Amniotic stem cell (primary cell): ENCODE measurements at places on chromosomes 11 and 22.

- DNase-seq: no peak
Measured at GRCh38 chr11:83073258-83073657, 1.6 kb upstream of the RAB30 start.

DNA sequence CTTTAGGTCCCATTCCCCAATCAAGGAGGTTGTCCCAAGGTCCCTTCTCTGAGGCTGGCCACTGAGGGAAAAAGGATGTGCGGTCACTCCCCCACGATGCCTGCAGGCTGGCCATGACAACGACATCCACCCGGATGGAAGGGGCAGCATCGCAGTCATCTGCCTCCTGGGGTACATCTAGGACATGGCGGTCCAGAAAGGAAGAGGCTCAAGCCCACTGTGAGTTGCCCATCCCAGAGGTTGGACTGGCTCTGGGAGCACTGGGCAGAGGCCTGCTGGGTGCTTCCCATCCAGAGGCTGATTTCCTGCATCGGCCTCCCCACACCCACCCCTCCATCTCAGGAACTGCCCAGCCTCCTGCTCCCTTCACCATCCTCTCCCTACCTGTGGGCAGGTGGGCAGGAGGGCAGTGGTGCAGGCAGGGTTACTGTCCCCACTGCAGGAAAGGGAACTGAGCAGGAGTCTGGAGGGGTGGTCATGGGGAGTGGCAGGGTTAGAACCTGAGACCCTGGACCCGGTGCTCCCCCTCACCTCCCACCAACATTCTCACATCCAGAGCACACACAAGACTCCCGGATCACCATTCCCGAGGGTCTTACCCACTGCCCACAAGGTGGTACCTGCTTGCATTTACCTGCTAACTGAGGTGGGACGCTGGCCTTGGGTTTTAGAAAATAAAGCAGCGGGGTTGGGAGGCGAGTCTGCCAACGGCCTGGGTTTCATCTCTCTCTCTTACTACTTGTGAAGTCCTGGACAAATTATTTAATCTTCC is 4.4 kb downstream of the RCE1 start:
- DNase-seq: no peak

DNA sequence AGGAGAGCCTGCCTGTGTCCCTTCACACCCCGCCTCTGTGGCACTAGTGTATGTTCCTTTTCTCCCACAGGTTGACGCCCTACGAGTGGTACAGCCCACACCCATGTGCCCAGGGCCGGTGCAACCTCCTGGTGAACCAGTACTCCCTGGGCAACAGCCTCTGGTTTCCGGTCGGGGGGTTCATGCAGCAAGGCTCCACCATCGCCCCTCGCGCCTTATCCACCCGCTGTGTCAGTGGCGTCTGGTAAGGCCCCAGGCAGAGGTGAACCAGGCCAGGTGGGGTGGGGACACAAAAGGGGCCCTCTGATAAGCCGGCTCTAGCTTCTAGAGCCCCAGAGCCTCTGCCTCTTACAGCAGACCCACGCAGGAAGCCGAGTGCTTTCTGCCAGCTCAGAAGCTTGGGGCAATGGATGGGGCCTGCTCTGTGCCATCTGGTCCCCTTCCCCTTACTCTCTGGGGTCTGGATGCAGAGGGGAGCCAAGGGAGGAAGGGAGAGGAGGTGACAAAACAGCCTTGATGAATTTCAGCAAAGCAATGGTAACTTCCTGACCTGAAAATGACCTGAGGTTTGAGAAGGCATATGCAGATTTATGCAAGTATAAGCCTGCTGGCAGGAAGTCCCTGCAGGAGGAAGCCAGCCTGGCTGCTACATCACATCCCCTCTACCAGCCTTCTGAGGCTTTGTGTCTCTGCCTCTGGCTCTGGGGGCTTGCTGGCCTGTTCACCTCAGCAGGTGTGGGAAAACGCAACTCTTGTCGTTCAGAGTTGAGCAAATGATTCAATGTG is 67.0 kb upstream of the TBCEL start:
- DNase-seq: no peak

DNA sequence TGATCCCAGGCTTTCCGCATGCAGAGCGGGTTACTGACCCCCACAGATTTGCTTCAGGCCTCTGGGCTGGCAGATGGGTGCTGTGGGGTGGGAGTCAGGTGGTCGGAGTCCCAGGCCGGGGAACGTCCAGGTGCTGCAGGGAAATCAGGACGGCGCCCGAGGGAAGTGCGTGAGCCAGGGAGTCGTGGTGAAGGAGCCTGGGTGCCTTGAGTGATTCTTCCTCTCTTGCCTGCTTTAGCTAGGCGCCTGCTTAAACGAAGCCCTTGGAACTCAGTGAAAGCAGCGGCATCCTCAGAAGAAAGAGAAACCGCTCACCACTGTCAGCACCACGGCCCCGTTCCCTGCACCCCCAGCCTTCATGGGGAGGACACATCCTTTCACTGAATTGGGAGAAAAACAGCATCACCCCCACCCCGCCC is 455.6 kb downstream of the BRD1 start:
- no peak for DNase-seq

DNA sequence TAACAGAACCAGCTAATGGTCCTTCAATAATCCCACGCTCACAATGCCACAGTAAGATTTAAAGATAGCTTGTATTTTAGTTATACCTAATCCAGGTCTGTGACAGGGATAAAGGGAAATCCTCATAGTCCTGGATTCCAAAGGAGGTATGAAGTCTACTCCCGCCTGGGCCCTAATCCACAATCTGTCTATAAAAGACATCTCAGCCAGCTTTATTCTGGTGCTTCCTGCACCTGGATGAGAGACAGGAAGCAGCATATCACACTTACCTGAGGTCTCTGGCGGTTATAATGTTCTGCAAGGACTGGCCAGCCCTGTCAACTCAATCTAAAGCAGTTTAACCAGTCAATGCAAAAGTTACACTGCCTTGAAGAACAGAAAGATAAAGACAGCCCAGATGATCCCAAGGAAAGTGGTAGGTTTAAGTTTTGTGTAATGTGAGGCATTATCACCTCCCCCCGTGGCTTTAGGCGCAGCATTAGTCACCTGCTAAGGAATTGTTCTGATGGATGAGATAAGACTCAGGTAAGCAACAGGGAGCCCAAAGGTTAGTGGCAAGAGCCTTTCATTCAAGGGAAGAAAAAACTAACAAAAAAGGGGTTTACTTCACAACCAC is 57.6 kb downstream of the PLEKHA7 start:
- DNase-seq: no peak

DNA sequence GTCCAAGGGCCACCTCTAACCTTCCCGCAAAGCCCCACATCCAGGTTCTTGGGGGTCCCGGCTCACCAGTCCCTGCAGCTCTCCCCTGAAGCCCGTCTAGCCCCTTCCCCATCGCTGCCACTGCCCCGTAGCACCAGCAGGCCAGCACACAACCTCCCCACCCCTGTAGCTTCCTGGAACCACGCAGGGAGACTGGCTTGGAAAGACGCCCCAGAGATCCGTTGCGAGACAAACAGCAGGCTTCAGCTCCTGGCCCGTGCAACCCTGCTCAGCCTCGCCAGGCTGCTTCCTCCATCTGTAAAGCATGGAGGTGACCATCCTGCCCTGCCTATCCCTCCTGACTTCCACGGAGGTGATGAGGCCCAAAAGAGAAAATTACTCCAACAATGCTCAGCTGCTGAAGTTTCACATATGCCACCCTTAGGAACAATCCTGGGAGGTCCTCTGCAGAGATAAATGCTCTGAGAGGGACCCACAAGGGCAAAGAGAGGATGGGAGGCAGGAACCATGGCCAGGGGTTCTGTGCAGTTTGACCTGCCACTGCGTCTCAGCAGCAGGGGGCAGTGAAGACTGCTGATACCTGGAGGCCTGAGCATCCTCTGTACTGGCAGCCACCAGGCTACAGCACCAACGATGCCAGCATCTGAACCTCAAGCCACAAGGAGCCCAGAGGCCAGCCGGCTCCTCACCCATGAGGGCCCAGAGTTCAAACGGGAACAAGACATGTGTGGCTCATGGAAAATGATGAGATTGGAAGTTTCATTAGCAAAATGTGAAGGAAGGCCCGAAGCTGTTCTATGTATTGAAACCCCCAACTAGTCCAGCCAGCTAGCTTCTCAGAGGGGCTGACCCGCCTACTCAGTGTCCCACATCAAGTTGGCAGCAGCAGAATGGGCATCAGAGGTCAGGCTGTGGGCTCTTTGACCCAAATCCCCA is 16.1 kb downstream of the DGCR2 start:
- no peak for DNase-seq

- DNase-seq: no peak
Measured at GRCh38 chr11:94997437-94997836, 23.9 kb downstream of the KDM4D start.
